ENCODE measurements at places on chromosomes 7 and 10. TPM values are rescaled to one million over a fixed set of nuclear protein-coding genes. Genes with fewer than 3 reads are reported as not detected.
A peak's percentile ranks its signal among the peaks of the same experiment; 100 is the strongest.

Gene MMRN2
- not detected for total RNA-seq

Gene TCAF2
- 0.27 TPM for total RNA-seq

Gene CPN1
- total RNA-seq = not detected

Gene SPDYE2B
- total RNA-seq = not detected

Gene ACSL5
- total RNA-seq = 23.0 TPM

Gene AKR1C8
- total RNA-seq = not detected

DNA sequence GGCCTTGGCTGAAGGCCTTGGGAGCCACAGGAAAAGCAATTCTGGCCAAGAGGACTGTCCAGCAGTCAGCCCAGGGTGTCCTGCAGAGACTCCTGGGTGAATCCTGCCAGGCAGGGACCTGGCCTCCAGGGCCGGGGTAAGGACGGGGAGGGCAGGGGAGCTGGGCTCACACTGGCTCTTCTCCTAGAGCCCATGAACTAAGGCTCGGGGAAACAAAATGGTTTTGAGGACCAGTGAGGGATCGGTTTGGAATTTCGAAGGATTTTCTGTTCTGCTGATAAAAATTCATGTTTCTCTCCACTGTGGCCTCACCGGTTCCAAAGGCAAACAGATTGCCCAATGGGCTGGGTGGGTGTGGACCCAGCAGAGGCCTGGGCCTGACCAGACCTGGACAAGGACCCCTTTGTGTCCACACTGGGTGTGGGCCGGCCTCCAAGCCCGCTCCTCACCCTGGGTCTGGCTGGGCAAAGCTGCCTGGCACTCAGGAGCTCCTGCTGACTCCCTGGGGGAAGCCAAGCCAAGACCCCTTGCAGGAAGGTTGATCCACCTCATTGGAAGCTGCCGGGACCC, 27.3 kb downstream of the FAM20C start:
- no peak for DNase-seq

DNA sequence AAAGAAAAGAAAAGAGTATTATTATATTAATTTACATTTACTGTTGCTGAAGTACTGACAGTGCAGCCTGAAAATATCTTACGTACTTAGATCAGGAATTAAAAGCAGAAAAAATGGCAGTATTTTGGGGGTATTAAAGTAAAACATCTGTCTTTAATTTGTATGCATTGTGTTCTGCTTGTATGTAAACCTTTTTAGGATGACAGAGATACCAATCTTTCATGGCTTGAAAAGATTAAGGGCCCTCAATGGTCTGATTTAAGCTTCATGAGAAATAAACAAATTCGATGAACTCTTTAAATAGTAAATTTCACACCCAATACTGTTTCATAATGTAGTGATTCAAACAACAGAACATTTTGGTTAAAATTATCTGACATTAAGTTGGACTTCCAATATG, 116.3 kb downstream of the MLLT10 start:
- DNase-seq = no peak

- no peak for DNase-seq
These were observed 58.2 kb downstream of the TEX36 start for GRCh38 chr10:125624800-125625199.

GRCh38 chr10:123229927-123230630, 75.9 kb downstream of the BUB3 start:
- DNase-seq = no peak

GRCh38 chr7:43164757-43165156, 52.3 kb downstream of the HECW1 start:
- no peak for DNase-seq

DNA sequence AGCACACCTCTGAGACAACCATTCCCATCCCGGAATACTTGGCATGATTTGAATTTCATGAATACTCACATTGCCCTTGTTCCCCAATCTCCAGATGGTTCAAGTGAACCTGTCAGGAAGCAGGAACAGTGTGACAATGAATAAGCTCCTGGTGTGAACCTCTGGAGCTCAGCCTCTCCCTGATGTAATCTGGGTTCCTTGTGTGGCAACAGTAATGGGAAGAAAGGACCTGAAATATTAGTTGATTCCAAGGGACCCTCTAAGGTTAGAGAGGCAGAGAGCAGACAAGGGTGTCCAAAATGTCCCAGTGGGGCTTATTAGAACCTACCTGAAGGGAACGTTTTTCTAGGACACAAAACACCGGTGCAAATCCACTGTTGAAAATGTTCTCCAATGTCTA, 8.5 kb downstream of the OR2A7 start:
- no peak for DNase-seq

GRCh38 chr7:125516194-125516593, 586.6 kb upstream of the POT1 start:
- no peak for DNase-seq

DNA sequence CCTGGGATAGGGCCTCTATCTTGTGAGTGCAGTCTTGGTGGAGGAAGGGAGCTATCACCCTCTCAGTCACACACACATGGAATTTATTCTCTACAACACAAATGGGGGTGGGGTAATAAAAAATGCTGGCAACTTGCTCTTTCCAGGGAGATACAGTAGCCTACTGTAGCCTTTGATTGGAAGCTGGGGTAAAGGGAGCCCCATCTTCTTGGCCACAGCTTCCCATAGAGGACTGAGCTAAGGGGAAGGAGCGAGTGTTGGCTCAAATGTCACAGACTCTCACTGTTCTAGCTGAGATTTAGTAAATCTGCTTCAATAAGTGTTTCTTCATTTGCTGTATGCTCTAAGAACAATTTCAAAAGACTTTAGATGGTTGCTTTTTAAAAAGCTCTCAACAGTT, 222.2 kb upstream of the CXCL12 start:
- no peak for DNase-seq

- DNase-seq = no peak
These were observed 289.4 kb upstream of the SP8 start for GRCh38 chr7:21076054-21076453.

DNA sequence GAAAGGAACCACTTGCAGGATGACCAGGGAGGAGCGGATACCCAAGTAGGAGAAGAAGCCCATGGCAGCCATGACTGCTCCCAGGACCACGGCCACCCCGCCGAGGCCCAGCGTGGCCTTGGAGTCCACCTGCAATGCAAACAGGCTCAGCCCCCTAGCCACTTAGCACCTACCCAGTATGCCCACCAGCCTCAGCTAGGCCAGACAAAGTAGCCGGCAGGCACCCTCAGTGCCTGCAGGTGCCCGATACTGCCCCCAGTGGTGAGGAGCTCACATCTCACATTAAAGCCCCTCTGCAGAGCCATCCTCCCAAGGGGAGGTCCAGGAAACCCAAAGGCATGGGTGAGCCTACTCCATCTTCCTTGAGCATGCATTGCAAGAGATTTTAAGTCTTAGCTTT, 6.6 kb downstream of the NPC1L1 start:
- peak; percentile 74 for DNase-seq

DNA sequence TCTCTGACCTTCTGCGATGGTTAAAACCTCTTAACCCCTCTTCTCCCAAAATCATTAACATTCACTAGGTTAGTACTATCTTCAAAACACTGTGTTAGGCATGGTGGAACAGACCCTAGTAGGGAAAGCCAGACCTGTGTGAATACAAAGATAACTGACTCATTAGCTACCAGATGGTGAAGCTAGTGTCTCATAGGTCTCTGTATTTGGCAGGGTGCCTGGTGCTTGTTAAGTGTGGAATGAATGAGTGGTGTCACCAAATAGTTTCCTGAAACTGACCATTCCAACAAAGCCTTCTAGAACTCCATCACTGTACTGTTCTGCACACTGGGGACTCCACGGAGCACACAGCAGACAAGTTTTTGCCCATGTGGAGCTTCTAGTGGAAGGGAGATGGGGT, 27.7 kb upstream of the TM9SF3 start:
- DNase-seq = no peak

- no peak for DNase-seq
These were observed 36.9 kb downstream of the MALSU1 start for GRCh38 chr7:23336086-23336485.

DNA sequence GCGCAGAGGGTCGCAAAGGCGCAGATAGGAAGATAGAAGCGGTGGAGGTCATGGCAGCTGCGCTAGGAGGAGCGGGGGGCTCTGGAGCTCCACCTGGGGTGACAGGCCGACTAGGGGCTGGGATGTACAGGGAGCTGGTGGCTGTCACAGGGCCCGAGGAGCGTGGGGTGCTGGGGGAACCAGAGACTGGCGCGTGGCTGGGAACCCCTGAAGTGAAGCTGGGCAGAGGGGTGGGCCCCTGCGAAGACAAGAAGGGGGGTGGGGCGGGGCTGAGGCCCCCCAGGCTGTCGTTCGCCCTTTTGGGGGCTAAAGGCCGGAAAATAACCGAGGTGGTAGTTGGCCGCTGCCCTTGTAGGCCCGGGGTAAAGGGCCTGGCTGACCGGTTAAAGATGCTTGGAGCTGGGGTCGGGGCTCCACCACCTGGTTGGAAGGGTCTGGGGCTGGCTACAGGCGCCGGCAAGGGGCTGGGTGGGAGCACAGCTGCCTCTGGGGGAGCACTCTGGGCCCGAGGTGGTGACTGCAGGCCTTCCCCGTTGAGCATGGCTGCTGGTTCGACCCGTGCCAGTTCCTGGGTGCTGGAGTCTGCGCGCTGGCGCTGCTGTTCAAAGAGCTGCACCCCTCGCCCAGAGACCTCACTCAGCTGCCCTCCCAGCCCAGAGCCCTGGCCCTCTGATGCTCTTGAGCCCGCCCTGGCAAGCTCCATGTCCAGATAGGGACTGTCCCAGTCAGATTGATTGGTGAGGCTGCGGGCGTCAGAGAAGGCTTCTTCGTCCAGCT, 6.8 kb upstream of the MYOZ1 start:
- no peak for DNase-seq

GRCh38 chr7:35819954-35820703, 19.3 kb downstream of the SEPTIN7 start:
- DNase-seq = no peak

- no peak for DNase-seq
These were observed 53.7 kb upstream of the KDM7A start for GRCh38 chr7:140230516-140230860.

DNA sequence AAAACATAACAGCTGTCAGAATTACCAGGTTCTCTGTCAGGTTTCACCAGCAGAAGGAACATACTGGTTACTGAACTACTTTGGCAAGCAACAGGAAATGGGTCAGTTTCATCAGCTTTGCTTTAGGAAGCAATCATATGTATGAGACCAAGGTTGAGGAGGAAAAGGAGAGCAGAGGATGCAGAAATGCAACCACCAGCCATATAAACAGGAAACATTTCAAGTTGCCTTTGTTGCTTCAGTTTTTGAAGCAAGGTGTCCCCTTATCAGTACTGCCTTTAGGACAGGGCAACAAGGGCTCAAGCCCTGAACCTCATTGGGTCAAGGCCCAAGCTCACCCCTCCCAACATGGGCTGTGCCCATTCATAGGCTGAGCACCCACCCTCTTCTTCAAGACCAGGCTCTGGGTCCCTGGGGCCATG, 10.2 kb downstream of the HIPK2 start:
- DNase-seq = peak; percentile 74

GRCh38 chr7:48681006-48681405, 243.3 kb upstream of the CDC14C start:
- DNase-seq = no peak

Measured in OCI-LY7 (cell line).